ENCODE measurements at places on chromosomes 1 and 21.

DNA sequence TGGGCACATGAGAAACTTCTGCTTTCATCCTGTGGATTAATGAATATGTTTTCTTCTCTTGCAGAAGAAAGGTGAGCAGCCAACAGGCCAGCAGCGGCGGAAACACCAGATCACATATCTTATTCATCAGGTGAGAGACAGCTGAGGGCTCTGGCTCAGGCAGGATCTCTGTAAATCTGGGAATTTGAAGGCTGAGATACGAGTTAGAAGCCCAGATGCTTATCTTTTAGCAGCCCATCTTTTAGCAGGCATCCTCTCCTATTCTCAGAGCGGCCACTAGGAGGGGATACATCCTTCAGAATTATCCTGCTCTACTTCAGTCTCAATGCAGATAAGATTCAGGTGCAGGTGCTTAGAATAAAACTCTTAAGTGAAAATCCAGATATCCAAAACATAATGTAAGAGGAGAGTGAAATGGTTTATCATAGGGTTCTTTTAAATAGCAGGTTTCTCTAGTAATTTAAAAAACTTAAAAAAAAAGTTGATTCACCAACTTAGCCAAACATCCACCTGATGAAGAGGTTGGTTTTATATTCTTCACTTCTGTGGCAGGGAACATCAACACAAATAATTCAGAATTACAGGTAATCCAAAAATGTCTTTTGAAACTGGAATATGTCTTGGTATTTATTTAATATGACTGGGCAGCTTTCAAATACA, 19.3 kb downstream of the SH2D2A start:
- peak; percentile 46 for DNase-seq

GRCh38 chr1:3662080-3662671, 9.9 kb downstream of the TP73 start:
- DNase-seq, result no peak

- DNase-seq, result no peak
These were observed 183.9 kb downstream of the C1orf94 start for GRCh38 chr1:34360574-34360973.

DNA sequence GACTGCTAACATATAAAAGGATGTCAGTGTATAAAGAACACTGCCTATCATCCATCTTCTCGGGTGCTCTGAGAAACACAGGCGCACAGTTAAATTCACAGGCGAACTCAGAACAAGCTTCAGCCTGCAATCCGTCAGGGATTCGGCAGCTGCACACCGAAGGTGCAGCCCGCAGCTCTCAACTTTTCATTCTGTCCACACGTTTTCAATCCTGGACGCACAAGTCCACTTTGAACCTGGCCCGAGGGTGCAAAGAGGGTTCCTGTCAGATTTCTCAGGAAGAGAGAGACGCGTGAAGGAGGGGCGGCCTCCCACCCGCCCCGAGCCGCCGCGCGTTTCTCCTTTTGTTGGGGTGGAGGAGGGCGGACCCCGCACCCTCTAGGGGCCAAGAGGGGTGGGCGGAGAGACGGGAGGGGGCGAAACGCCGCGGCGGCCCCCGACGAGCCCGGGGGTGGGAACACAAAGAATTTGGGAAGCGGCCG, 724 bp downstream of the DOCK7 start:
- peak; percentile 3 for DNase-seq

DNA sequence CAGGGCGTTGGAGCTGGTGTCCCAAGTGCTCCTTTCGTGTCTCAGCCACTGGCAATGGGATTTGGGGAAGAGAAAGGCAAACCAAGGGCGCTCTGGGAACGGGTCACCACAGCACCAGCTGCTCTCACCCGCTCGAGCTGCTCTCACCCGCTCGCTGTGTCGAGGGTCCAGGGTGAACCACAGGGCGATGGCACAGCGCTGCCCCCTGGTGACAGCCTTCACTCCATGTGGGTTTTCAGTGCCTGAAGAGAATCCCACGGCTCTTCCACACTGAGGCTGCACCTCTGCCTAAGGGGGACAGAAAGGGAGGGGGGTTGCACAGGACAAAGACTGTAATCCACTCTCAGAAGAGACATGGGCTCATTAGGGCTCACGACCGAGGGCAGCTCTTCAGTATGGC, 7.1 kb upstream of the CLDN19 start:
- DNase-seq, result peak; percentile 30

DNA sequence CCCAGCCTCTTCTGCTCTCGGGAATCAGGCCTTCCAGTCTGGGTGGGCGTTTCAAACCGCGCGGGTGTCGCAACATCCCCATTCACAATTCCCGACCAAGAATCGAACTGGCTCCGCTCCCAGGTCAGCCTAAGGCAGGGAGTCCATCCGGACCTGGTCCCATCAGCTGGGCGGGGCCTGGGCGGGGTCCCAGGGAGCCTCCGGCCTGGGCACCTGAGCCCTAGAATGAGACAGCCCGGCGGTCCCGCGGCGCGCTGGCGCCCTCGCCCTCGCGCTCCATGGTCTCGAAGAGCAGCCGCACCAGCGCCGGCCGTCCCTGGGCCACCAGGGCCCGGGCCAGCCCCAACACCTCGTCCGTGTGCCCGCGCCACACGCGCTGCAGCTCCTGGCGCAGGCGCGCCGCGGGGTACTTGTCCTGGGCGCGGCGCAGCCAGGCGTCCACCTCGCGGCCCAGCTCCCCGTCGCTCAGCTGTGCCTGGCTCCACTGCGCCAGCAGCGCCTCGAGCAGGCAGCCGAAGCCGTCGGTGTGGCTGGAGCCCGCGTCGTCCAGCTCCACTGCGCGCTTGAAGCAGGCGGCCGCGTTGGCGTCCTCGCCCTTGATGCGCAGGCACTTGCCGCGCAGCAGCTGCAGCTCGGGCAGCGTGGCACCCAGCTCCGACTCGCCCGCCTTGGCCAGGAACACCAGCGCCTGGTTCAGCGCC, 16.9 kb upstream of the PARS2 start:
- no peak for DNase-seq

- DNase-seq, result no peak
These were observed 41.2 kb upstream of the ZC3H12A start for GRCh38 chr1:37433171-37433570.

- DNase-seq, result no peak
These were observed 82.5 kb downstream of the DESI2 start for GRCh38 chr1:244735404-244735803.

DNA sequence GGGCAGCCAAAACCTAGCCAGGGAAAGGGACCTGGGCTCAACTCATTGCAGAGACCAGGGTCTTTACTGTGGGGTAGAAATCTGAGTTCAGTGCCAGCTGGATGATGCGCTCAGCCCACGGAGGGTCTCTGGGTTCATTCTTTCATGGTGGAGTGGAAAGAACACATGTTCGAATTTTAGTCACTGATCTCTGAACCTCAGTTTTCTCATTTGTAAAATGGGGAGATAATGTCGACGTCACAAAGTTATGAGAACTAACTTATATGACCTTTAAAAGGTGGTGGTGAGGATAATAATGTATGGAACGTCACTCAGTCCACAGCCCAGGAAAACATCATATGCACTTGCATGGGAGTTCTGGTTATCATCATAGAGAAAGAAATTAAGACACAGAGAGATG, 1.2 kb upstream of the TAL1 start:
- DNase-seq, result no peak

GRCh38 chr1:47564570-47564969, 126.7 kb downstream of the FOXD2 start:
- DNase-seq, result no peak

- DNase-seq, result no peak
These were observed 53.3 kb upstream of the ITPKB start for GRCh38 chr1:226792368-226792767.

All from stimulated activated CD4-positive, alpha-beta T cell treated with anti-CD3 and anti-CD28 coated beads, Interleukin-2, amount 100 ng/mL, for 48 hours (primary cell).